ENCODE measurements at places on chromosomes 2 and 18.

DNA sequence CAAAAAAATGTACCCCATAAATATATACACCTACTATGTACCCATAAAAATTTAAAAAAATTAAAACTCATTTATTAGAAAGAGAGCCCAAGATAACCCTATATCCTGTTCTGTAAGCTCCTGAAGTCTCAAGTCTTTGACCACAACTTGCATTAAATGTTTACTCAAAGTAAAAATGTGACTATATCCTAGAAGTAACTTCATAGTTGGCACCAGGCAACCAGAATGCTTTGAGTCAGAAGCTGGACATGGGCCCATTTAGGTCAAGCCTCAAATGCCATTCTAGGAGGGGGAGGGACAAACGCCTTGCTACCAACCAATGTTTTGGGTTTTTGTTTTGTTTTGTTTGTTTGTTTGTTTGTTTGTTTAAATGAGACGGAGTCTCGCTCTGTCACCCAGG lies 9.3 kb upstream of the TBC1D8 start:
- DNase-seq = no peak

DNA sequence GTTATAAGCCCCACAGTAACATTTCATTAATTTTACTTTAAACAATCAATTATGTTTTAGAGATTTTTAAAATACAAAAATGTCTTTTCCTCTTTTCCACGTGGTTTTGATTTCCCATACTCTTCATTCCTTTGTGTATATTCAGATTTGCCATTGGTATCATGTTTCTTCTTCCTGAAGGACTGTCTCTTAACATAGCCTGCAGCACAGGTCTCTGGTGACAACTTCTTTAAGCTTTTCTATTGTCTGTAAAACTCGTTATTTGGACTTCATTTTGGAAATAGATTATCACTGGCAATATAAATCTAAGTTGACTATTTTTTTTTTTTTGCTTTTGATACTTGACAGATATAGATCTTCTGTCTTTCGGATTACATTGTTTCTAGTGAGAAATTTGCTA lies 115.2 kb upstream of the KLHL29 start:
- no peak for DNase-seq

DNA sequence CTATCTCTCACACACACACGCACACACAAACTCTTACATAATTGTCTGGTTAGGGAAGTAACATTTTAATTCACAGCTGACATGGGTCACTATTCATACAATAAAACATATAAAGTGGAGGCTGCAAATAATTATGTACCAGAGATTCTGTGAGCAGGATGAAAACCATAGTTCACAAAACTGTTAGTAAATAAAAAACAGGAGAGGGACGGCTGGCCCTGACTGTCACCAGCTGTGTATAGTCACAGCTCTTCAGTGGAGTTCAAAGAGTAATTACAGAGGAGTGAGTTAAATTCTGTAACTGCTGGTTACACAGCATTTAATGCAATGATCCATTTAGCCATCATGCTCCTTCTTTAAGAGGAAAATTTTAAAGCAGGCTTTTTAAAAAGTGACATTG lies 76.9 kb downstream of the NRXN1 start:
- no peak for DNase-seq

DNA sequence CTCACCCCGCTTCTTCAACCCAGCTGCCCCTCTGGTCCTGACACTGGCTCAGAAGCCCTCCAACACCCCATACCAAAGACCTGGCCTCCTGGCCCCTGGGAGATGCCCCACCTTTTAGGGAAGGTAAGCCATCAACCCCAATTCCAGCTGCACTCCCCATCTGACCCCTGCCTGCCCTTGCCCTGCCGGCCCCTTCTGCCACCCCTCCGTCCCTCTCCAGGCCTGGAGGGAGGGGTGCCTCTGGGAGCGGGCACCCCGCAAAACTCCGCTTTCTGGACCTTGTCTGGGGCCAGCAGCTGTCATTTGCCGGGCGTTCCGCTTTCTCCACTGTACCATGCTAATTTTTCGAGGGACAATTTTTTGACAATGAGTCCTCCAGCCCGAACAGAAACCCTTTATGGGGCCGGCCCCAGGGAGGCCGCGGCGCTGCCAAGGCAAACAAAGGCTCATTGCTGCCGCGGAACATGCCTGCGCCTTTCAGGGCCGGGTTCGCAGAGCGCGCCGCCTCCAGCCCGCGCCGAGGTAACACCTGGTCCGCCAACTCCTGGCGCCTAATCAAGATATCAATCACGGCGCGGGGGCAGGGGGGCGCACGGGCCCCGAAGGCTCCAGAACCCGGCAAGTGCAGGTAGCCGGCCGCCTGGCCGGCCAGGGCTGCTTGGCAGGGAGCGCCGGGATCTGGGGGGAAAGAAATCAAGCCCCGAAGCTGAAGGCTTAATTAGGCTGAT lies 96.0 kb downstream of the INHBB start:
- DNase-seq = peak; percentile 57

DNA sequence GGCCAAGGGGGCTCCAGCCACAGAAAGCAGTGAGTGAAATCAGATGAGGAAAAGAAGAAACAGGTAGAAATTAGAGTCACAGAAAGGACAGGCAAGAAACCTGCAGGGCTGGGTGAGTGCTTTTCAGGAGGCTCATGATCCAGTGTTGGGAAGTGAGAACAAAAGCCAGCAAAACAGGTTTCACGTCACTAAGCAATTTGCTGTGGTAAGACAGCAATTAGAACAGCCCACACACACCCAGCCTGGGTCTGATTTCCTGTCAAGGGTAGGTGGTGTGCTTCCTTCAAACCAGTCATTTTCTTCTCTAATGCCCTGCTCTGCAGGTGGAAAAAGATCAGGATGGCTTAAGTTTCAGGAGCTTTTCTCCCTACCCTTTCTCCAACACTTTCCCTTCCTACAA lies 52.9 kb upstream of the XDH start:
- no peak for DNase-seq

DNA sequence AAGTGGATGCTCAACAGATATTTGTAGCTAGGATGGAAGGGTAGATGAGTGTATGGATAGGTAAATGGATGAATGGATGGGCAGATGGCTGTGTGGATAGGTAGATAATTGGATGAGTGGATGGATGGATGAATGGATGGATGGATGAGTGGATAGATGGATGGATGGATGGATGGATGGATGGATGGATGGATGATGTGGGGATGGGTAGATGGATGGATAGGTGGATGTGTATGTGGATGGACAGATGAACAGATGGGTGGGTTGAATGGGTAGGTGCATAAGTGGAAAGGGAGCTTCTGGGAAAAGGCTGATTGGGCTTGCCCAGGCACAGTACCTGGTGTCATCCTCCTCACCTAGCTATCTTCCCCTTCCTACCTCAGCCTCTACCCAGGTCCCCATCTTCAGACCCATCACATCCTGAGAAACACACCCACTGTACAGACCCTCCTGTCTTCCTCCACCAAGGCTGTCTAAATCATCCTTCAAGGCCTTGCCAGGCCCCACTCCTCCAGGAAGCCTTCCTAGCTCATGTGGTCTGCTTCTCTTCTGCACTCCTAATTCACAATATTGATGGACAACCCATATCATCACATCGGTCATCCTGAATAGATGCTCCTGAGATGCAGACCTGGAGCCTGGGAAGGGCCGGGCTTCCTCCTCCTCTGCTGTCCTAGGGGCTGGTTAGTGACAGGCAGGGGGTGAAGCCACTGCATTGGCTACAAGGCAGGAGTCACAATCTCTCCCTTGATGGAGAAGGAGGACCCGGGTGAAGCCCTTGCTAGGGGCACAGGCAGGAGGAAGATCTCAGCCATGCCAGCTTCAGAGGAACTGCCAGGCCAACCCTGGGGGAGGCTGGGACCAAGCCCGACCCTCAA lies 49.4 kb downstream of the SMAD7 start:
- DNase-seq = no peak

DNA sequence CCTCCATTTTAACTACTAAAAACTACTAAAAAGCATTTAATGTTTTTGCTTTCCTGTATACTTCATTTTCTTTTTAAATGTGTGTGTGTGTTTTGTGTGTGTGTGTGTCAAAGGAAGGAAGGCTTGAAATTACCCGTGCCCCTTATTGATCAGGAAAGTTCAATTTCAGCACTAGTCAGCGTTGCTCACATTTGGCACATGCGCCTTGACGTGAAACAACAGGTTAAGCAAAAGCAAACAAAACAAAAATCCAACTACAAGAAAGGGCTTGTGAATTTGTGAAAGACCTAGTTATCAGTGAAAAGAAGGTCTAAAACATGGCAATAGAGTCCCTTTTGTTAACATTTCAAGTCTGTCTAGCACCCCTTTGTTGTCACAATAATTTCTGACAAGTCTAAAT lies 72.5 kb downstream of the KCNH7 start:
- no peak for DNase-seq

DNA sequence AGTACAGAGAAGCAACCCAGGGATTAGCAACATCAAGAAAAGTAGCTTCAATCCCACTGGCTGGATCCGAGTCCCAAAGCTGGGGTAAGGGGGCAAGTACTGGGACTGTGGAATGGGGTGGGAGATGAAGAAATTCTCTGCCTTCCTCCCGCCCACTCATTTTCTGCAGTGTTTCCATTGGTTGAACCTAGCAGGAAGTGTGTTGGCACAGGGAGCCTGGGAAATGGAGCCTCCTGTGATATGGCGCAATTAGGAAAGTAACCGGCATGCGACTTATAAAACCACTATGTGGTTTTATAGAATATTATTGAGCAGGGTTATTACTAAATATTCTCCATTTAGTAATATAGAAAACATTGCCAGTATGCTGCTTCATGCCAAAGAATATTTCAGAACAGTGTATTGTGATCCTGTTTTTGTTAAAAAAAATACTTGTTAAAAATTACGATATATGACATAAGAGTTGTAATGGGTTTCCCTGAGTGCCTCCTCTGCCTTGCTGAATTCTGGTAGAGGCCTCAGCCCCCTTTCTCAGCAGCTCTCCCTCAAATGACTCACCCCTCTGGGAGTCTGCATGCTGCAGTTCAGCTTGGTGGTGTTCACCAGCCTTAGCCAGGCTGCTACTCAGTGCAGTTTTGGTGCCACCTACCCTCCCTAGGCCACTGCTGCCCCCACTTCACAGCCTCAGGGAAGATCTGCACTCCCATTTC lies 60.5 kb downstream of the HK2 start:
- no peak for DNase-seq

DNA sequence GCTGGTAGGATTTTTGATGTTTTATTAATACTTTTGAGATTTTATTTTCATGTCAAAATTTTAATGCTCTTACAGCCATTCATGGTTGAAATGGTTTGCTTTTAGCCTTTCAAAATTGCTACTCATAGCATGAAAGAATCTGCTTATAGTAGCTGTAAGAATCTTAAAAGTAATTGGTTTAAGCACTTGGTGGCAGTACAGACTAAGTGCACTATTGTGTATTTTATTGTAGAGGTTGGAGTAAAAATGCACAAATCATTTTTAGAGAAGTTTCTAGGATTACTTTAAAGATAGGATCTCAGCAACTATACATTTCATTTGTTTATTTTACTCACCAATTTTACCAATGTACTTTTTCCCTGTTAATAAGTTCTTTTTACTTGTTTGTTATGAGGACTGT lies 205.8 kb downstream of the SPAG16 start:
- DNase-seq = no peak

- DNase-seq = no peak
Measured at GRCh38 chr2:69059731-69060290, 46.8 kb downstream of the ANTXR1 start.

DNA sequence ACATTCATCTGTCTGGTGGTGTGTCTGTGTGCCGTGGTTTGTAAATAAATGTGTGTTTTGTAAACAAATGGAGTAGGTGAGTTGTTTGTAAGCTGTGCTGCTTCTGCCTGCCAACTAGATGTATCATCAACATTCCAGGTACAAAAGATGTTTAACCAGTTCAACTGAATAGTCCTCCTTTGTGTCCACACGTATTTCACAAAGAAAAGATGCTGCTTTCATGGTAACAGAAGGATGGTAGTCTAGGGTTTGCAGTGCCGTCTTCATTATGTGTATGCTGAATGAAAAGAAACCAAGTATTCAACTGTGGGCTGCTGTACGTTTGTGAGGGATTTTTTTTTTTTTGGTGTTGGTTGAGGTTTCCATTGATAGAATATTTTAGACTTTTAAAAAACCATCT lies 72.1 kb downstream of the CAMKMT start:
- no peak for DNase-seq

- DNase-seq = no peak
Measured at GRCh38 chr18:9413576-9413975, 61.7 kb upstream of the RALBP1 start.

DNA sequence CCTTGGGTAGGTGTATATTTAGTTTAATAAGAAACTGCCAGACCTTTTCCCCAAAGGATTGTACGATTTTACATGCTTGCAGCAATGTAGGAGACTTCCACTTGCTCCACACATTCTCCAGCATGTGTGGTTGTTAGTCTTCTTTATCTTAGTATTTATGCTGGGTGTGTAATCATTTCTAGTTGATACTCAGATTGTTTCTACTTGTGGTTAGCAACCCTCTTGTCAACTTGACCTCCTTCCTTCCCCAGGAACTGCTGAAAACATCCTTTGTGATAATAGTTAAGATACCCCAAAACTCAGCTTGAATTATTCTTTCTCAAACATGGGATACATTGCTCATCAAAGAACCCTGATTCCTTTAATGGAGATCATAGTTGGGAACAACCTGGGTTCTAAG lies 37.2 kb upstream of the CYBRD1 start:
- DNase-seq = no peak

- DNase-seq = peak; percentile 11
Measured at GRCh38 chr2:37560863-37561614, 110.4 kb downstream of the CDC42EP3 start.

DNA sequence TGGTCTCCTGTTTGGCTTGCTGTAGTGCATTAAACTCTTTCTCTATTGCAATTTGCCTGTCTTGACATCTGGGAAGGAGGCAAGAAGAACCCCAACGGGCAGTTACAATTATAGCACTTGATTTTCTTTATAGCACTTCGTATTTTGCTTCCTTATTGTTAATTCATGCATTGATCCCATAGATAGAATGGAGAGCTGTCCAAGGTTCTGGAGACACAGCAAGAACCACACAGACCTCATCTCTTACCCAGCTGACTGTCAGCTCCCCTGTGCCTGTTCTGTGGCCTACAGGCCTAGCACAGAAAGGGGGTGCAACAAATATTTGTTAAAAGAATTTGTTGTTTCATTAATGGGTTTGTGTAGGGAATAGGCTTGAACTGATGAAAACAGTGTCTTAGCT lies 194.3 kb downstream of the GALNT1 start:
- DNase-seq = peak; percentile 12

GRCh38 chr2:52904355-52904891 lies 863.2 kb upstream of the CHAC2 start:
- no peak for DNase-seq

DNA sequence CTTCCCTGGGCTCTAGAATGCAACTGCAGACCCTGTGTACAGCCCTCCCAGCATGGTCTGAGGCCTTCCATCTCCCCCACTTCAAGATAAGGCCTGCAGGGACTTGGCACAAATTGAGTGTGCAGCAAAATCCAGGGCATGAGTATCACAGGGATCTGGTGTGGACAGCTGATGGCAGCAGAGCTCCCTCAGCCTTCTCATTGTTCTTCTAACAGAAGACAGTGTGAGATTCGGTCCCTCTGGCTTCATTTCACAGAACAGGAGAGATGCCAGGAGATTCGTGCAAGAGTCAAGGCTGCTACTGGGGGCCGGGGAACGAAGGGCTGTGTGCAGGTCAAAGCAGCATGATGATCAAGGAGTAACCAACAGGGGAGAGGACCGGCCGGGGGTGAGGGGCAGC lies 85.8 kb downstream of the UXS1 start:
- no peak for DNase-seq

GRCh38 chr2:6957031-6957714 lies 40.0 kb downstream of the RNF144A start:
- DNase-seq = no peak

Measured in RPMI8226 (cell line).